ENCODE measurements at places on chromosomes 1 and 21. TPM values are rescaled to one million over a fixed set of nuclear protein-coding genes. Genes with fewer than 3 reads are reported as not detected.

The ZBTB8OS gene
- total RNA-seq = 19.5 TPM

The MTF2 gene
- total RNA-seq = 4.5 TPM

The PADI2 gene
- total RNA-seq = 0.20 TPM

The UTS2 gene
- total RNA-seq = not detected

The CTPS1 gene
- total RNA-seq = 48.0 TPM

The S100A3 gene
- not detected for total RNA-seq

The NEGR1 gene
- total RNA-seq = 0.07 TPM

GRCh38 chr21:35840197-35840799, 220.0 kb downstream of the SETD4 start:
- DNase-seq = peak; percentile 55

DNA sequence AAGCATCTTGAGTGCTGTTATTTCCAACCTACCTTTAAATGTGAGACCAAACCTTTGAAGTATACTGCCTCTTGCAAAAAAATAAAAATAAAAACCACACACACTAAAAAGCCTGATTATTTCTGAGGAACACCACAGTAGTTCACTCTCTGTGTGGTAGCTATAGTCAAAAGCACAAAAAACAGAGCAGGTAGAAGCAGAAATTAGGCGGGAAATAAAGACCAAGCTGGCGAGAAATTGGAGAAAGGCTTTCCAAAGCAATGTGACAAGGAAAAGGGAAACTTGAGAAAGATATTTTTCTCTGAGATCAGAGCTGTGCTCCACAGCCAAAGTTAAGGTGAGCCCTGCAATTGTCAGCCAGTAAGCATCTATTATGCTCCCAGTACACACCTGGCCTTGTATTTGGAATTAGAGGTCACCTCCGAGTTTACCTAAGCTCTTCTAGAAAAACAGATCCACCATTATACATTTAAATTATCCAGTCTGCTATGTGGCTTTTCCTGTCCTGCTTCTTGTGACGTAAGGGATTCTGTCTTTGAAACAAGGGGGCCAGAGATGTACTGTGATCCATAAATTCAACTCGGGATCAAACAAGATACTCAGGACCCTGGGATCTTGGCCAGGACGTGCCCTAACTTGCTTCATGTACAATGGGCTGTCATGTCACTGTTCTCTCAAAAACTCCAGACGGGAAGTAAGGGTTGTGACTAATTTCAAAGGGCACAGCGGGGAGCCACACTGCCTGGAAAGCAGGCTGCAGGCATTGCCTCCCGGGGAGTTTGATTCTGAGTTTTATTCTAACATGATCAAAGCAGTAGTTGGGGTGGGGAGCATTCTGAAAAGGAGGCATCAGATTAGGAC, 39.8 kb upstream of the RAB4A start:
- no peak for DNase-seq

DNA sequence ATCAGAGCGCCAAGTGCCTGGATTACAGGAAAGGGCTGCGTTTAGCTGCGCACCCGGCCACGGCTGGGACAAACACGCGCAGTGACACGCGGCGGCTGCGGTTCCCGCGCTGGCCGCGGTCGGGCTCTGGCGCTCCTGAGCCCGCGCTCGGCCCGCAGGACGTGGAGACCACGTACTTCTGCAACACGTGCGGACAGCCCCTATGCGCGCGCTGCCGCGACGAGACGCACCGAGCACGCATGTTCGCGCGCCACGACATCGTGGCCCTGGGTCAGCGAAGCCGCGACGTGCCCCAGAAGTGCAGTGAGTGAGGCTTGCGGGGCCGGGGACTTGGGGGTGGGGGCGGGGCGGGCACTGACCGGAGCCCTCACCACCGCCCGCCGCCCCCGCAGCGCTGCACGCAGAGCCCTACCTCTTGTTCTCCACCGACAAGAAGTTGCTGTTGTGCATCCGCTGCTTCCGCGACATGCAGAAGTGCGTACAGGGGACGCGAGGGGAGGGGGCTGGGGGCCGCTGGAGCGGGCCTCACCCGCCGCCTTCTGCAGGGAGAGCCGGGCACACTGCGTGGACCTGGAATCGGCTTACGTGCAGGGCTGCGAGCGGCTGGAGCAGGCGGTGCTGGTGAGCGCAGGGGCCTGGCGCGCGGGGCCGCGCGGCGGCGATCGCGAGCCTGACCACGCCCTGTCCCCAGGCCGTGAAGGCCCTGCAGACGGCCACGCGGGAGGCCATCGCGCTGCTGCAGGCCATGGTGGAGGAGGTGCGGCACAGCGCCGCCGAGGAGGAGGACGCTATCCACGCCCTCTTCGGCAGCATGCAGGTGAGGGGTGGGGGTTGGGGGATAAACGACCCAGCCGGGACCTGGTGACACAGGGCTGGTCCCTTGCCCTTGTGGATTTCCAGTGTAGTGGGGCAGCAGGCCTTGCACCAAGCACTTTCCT, 3.1 kb downstream of the RNF207 start:
- DNase-seq = no peak

DNA sequence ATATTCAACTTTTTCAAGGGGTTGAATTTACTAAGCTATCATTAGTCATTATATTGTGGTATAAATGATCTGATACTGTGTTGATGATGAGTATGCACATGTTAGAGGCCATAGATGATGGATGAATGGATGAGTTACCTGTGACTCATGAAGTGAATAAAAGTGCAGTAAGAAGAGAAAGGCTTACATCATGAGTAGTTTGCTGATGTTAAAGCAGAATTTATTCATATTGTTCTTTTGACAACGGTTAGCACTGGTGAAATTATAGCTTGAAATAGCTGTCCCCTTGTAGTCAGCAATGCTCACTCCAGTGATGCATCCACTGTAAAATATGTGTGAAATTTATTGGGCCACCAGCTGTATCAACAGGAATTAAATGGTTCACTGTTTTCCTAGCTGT, 541.0 kb upstream of the ZRANB2 start:
- no peak for DNase-seq

GRCh38 chr1:244839656-244840055, 4.2 kb downstream of the COX20 start:
- DNase-seq = no peak

DNA sequence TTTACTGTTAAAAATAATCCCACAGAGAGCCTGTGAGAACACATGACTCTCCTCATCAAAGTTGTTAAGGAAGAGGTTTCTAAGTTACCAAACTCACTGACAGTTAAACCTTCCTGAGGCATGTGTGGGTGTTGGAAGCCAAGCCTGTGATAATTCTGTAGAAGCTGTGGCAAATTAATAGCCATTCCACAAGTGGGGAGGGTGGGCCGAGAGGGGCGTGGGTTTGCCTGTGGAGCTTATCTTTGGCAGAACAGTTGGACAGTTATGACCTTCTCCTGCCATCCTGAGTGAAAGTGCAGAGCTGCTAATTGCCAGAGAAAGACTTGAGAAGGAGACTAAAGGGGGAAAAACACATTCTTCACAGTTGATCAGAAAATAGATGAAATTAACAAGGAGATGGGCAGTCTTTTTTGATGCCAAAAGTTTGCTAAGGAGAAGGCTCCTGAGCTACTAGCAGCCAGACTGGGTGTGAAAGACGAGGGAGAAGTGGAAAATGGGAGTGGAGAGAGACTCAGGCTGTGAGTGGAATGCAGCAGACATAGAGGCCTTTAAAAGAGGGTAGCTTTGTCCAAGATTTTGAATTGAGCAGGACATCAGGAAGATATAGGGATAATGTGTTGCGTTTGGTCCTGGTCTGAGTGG, 1.6 kb upstream of the PLA2G2C start:
- DNase-seq = no peak

GRCh38 chr1:196115646-196116045, 492.6 kb downstream of the KCNT2 start:
- DNase-seq = no peak

DNA sequence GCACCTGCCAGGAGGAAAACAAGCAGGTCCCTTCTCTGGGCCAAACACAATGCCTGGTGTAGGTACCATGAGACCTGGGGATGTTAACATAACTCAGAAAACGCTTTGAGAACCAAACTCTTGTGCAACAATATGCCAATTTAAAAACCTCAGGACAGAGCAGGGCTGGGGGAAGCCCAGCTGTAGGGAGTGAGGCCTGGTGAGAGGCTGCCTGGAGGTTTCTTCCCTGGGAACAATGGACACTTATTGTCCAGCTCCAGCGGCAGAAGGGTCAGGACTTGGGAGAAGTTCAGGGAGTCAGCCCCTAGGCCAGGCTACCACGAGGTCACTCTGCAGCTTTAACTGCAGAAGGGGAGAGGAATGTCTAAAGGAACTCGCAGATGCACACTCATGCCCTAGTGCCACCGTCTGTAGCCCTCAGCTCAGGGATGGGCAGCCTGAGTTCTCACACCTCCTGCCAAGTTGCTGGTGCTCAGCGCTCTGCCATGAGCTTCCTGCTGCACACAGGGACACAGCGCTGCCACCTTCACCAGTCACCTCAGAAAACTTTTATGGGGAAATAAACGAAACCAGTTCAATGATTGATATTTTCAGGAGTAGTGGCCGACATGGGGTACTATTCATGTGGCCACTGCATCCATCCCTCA, 8.5 kb downstream of the GPR157 start:
- no peak for DNase-seq

DNA sequence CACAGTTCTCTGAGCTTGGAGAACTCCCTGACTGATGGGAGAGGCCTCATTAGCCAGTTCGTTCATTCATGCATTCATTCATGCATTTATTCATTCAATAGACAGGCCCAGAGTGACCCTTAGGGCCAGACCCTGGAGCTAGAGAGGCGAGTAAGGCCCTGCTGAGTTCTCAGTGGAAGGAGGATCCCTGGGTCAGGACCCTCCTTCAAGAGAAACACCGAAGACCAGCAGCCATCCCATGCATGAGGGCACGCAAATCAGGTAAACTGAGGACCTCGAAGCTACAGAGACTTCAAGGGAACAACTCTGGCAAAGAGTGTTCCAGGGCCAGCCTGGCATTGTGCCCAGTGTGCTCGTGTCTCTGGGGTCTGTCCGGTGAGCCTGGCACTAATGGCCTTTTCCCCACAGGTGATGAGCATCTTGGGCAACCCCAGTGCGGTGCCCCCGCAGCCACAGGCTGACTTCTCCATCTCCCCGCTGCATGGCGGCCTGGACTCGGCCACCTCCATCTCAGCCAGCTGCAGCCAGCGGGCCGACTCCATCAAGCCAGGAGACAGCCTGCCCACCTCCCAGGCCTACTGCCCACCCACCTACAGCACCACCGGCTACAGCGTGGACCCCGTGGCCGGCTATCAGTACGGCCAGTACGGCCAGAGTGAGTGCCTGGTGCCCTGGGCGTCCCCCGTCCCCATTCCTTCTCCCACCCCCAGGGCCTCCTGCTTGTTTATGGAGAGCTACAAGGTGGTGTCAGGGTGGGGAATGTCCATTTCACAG, 104.8 kb downstream of the PAX7 start:
- DNase-seq = no peak

GRCh38 chr1:202124142-202124541, 1.4 kb downstream of the GPR37L1 start:
- DNase-seq = no peak

DNA sequence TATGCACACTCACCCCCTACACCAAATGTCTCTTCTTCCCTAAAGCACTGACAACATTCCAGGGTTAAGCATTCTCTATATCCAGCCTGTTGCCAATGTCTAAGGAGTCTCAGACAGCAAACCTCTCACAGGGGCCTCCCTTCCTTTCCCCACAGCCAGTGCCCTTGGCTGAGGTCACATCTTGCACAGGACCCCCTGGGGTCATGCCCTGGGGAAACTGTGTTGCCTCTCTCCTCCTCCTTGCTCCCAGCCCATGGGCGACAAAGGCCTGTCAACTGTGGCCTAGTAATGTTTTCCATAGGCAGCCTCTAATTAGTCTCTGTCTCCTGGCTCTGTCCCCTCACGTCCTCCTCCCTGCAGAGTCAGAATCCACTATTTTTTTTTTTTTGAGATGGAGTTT, 54.6 kb downstream of the NENF start:
- DNase-seq = no peak

DNA sequence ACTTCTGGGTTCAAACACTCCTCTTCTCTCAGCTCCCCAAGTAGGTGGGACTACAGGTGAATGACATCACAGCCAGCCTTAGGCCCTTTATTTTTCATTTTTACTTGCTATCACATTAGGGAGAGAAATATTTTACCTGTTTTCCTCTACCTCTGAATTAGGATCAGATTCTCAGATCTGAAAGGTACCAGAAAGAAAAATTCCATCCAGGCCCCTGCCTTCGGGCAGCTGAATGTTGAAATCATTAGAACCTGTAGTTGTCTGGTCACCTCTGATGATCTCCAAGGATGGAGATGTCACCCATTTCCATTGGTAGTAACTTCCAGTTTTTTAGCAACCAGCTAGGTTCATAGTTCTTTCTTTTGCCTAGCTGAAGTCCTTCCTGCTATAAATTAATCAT, 175.6 kb upstream of the TNR start:
- DNase-seq = no peak

GRCh38 chr1:38787041-38787440, 72.5 kb downstream of the RRAGC start:
- no peak for DNase-seq

- no peak for DNase-seq
Measured at GRCh38 chr1:100720101-100720500, 559 bp downstream of the VCAM1 start.

DNA sequence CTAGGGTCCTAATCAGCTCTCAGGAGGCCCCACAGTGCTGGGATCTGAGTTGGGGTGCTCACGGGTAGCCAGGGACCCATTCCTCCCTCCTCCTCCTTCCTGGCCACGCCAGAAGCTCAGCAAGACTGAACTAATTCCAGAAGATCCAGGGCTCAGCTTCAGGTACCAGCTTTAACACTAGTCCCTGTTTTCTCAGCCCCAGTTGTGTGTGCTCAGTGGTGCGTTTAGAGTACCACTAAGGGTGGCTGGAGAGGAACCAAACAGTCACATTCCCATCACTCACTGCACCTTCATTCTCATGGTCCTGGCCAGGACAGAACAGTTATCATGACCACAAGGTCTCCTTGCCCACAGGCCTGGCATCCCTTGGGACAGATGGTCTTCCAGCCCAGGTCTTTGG, 20.8 kb downstream of the PKP1 start:
- DNase-seq = no peak

- no peak for DNase-seq
Measured at GRCh38 chr1:203528063-203528462, 34.1 kb downstream of the OPTC start.

GRCh38 chr1:203283597-203283996, 21.7 kb upstream of the BTG2 start:
- DNase-seq = peak; percentile 18

DNA sequence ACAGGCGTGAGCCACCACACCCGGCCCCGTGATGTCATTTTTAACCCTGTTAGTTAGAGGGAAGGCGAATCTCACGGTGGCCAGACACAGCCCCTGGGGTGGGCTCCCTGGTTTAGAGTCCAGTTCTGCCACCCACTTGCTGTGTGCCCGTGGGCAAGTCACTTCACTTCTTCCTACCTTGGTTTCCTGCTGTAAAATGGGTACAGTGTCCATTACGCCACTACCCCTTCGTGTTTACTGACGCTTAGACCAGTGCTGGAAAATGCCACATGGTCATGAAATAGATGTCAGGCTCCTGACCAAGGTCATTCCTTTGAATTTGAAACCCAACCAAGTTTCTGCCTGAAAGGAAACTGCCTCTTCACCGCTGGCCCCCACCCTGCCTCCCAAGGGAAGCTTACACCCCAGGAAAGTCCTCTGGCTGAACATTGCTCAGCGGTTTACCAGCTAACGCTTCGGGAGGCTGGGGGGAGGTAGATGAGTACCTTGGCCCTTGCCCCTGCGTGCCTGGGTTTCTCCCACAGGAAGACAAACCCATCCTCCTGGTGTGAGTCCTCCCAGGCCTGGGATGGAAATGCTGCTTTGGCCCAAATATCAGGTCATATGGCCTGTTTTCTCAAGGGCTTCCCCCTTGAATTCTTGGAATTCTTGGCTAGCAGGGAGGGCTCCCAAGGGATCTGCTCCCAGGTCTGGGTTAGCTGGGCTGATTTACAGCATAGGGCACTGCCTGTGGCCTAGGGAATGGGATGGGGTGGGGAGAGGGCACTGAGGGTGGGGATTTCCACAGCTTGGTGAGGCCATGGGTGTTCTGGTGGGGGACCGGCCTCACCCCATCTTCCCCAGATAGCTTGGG, 7.6 kb upstream of the AADACL4 start:
- no peak for DNase-seq

Data from right lobe of liver (tissue), 6 donors.